ENCODE measurements at places on chromosomes 12 and 14. TPM values are rescaled to one million over a fixed set of nuclear protein-coding genes. Genes with fewer than 3 reads are reported as not detected.
A peak's percentile ranks its signal among the peaks of the same experiment; 100 is the strongest.

MYF6 gene
- total RNA-seq, result not detected

SAMD15 gene
- 0.76 TPM for total RNA-seq

DNA sequence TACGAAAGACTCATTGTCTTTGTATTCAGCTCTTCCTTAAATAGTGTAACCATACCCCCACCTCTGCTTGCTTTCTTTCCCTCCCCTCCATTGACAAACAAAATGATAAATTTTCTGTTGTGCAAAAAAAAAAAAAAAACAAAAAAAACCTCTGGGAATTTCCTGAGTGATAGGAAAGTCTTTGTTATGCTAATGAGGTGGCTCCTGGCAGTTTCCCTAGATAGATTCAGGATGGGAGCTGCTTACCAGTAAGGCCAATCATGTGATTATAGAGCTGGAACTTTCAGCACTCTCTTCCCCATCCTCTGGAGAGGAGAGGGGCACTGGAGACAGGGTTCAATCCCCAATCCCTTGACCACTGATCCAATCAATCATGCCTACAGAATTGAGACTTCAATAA is 120.5 kb downstream of the NUAK1 start:
- DNase-seq, result no peak

- DNase-seq, result peak; percentile 24
These were observed 204.7 kb downstream of the EPS8 start for GRCh38 chr12:15584366-15585041.

DNA sequence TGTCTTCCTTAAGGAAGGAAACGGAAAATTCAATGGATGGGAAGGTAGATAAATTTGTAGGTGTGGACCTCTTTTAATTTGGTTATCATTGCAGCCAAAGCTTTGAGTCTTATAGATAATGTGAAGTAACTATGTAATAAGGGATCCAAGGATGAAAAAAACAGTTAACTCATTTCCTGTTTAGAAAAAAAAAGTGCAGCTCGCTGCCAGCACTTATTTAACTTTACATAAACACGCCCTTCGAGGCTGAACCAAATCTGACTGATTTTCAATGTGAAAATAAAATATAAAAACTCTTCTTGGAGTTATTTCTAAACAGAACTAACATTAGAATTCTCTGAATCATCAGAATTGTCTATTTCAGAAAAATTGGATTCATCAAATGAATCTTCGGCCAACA is 7.0 kb downstream of the NUBPL start:
- DNase-seq, result no peak

DNA sequence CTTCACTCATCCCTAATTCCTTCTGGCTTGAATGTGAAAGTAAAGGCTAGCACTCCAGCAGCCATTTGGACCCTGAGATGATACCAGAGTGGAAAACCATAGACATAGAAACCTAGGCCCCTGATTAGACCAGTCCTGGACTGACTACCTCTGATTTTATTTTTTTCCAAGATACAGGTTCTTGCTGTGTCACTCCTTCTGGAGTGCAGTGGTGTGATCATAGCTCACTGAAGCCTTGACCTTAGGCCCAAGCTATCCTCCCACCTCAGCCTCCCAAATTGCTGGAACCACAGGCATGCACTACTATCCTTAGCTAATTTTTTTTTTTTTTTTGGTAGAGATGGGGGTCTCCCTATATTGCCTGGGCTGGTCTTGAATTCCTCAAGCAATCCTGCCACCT is 74.4 kb upstream of the STAC3 start:
- DNase-seq, result no peak

DNA sequence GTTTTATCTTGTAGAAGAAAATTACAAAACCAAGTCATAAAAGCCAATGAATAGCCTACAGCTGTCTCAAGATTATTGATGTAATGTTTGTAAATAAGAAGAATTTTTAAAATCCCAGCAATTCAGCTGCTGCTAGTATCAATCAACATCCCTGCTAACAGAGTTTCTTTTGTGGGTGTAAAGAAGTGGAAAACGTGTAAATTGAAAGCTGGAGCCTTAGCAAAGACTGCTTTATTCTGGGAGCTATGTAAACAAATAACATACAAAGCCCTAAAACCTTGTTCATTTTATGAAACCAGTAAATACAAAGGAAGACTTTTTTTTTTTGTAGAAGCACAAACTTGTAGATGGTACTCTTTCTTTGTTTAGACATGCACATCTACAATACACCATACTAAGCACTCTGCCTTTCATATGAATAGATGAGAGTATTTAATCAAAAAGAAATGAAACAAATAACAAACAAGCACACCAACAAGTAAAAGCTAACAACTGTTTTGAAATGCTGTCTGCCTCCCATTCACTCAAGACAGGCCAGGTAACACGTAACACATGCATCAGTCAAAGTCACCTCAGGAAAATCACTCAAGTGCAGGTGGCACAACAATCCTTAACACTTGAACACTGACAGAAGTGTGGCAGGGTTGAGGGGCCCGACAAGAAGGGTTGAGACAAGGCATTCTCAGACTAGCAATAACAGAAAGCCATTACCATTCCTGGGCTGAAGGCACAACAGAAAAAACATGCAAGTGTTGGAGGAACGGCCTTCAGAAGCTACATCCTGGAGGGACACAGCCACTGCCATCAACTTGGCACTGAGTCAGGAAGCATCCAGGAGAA is 1364.0 kb upstream of the SEL1L start:
- no peak for DNase-seq

GRCh38 chr14:101789222-101789621 is 27.7 kb downstream of the PPP2R5C start:
- no peak for DNase-seq

DNA sequence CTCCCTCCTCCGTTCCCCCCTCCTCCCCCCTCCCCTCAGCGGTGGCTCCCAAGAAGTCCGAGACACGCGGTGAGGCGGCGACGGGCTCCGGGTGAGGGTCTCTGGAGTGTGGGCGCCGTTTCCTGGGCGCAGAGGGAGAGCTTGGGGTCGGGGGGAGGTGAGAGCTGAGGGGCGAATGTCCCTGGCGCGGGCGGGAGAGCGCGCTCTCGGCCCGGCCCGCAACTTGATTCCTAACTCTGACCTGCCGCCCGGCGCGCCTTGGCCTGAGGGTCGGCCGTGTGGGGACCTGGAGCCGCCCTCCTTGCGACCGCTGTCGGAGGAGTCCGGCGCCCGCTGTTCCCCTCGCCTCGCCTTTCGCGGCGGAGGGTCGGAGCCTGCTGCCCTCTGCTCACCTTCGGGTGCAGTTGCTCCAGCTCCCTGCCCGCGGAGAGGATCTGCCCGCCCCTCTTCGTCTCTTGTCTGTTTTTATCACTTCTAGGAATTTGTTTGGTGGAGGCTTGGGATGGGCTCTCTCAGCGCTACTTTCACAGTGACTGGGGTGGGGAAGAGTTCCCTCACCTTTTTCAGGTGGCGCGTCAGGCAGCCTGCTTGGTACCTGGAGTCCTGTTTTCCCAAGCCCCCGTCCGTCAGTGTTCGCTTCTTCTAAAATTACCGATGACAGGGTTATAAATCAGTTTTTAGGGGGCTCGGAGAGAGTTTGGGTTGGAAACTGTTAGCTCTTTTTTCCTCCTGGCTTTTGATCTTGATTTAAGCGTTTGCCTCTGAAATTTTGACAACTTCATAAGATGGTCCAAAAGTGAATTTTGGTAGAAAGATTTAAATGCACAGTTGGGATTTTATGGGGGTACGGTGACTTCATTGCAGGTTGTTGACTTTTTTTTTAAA is 495 bp downstream of the ADIPOR2 start:
- DNase-seq, result peak; percentile 44

PPFIBP1 gene
- 7.5 TPM for total RNA-seq

All from activated T-cell treated with anti-CD3 and anti-CD28 coated beads, Interleukin-2, amount 50 U/mL, for 72 hours (primary cell).